Effector CD8-positive, alpha-beta T cell (primary cell): ENCODE measurements at places on chromosomes 3 and 15.

DNA sequence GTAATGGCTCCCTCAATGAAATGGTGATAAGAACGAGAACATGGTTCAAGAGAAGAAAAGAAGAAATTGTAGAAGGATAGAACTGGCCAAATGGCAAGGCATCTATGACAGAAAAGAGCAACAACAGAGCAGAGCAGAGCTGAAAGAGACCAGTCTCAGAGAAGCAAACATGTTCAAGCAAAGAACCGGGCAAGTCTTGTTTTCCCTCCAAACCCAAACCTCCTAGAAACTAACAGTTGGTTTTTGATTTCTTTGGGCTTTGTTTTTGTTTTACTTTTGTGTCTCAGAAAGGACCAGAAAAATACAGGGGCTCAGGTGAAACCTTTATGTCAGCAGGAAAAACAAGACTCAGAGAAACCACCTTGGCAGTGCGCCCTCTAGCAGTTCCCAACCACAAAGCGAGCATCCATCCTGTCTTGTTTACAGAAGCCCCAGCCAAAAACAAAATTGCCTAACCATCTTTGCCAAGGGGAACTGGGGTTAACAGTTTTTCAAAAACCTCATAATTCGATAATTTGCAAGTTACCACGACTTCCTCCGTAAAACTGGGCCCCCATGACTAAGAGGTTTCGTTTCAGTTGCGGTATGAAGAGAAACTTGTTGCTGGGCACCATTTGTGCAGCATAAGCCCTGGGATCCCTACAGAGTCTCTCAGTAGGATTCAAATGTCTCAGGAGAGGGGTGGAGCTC is 159.2 kb upstream of the SLC24A5 start:
- no peak for DNase-seq

DNA sequence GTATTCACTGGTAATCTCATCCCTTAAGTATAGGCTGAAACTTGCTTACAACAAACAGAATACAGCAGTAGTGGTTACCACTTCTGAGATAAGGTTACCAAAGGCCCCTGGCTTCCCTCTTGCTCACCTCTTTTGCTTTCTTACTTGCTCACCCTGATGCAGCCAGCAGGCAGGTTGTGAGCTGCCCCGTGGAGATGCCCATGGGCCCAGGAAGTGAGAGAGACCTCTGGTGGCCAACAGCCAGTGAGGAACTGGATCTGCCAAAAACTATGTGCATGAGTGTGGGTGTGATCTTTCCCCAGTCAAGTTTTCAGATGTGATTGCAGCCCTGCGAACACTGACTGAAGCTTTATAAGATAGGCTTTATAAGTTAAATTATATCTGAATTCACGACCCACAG is 48.7 kb downstream of the NMNAT3 start:
- no peak for DNase-seq

GRCh38 chr15:99762288-99762687 is 29.1 kb upstream of the LYSMD4 start:
- no peak for DNase-seq

GRCh38 chr3:67296039-67296892 is 298.2 kb downstream of the KBTBD8 start:
- no peak for DNase-seq

DNA sequence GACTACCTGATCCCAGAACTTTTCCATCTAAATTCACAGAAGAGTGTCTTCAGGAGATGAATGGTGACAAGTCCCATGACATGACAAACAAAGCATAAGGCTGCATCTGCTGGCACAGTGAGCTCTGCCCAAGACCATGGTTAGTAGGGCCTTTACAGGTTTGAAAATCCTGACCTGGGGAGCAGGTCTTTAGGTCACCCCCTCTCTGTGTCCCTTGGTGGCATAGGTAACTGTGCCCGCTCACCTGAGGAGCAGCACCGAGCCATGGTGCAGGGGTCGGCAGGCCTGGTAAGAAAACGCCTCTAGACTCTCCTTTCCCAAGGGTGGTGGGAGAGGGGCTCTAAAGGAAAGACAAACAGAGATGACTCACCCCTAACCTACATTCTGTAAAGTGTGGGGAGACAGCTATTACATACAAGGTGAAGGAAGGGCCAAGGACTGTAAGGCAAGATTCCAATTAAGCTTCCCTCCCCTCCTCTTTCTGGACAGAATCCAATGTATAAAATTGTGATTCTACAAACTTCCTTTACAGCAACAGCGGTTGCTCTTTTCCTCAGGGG is 74.0 kb downstream of the SATB1 start:
- DNase-seq, result no peak

DNA sequence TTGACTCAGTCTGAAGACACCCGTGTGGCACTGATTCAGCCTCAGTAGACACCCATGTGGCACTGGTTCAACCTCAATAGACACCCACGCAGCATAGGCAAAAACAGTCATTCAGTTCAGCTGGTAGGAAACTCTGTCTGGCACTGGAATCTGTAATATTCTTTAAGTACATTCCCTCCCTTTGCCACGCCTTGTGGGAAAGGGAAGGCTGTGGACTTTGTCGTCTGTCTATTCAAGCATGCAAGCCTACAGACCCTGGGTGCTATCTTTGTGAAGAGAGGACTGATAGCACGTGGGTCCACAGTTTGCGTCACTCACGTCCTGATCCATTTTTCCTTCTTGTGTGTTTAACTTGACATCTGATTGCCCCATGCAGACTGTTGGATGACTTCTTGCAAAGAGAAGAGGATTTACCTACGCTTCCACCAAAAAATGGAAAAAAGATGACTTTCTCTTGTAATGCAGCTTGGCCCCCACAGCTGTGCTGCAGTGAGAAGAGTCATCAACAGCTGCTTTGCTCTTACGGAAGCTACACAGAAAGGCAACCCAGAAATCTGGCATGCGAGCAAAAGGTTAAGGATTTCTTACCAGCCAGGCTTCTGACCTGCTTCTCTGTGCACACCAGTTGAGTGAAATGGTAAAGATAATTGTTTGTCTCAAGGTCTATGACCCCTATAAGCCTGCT is 278.1 kb downstream of the ULK4 start:
- no peak for DNase-seq

GRCh38 chr15:54884312-54884711 is 312.4 kb downstream of the RSL24D1 start:
- DNase-seq, result no peak

GRCh38 chr3:74531491-74531890 is 83.0 kb downstream of the CNTN3 start:
- DNase-seq, result no peak

- DNase-seq, result no peak
Observed at GRCh38 chr3:138406606-138407005, 27.8 kb upstream of the ESYT3 start.

DNA sequence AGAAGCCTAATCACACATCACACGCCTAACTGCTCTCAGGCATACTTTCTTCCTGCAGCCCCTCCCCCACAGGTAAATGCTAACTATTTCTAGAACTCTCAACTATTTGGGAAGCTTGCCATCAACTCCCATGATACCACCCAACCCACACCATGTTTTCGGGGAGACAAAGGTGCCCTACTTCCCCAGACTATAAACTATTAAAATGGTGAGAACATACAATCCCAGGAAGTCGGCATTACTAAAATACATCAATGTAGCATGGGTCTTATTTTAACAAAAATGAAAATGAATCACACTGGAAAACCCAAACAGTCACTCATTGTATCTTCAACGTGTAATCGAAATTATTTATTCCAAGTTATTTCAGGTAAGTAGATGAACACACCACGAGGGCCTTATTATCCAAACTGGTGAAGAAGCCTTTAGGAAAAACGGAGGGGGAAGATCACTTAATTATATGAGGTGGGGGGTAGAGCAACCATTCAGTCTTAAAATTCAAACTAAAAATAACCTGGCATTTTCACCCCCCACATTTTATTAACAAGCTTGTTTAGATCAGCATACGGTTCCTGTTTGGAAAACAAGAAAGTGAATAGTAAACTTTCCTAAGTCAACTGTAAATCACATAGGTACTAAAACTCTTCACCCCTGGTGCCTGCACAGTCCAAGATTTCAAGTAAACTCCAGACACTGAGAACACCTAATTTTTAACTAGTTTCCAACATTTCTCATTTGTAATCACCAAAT is 1.9 kb downstream of the TBL1XR1 start:
- DNase-seq, result no peak

DNA sequence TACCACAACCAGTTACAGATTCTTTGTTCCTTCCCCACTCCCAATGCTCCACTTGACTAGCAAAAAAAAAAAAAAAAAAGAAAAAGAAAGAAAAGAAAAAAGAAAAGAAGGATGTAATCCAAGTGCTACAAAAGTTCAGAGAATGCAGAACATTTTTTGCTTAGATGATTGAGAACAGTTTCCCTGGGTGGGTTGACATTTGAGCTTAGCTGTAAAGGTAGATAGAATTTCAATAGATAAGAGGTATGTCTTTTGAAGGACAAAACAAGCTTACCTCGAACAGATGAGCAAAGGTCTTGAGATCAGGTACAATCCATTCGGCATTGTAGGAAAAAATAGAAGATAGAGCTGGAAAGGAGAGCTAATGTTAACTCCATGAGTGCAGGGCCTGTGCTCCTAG is 344.6 kb upstream of the NECTIN3 start:
- DNase-seq, result no peak

GRCh38 chr3:71521940-71522876 is 61.3 kb downstream of the FOXP1 start:
- no peak for DNase-seq

DNA sequence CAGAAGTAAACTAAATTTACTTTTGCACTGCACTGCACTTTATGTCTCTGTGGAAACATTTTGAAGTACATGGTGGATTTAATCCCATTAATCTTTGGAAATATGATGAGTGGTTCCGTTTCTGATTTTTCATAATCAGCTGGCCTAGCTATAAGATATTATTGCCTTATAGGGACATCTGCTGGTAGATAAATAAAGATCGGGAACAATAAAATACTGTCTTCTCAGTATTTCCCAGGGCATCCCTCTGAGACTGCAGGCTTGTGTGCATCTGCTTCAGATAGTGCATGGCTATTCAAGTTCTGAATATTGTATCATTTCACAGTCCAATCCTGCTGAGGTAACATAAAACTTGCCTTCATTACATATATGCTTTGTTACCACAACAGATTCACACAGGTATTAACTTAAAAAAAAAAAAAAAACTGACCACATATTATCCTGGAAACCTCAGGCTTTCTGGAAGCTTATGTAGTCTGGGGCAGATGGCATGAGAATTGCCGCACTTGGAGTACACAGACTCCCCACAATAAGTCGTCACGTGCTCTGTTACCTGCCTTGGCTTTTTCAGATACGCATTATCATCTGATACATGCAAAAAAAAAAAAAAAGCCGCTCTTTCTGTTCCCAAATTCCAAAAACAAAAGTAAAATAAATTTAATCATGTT is 330.8 kb upstream of the AGTR1 start:
- DNase-seq, result no peak

DNA sequence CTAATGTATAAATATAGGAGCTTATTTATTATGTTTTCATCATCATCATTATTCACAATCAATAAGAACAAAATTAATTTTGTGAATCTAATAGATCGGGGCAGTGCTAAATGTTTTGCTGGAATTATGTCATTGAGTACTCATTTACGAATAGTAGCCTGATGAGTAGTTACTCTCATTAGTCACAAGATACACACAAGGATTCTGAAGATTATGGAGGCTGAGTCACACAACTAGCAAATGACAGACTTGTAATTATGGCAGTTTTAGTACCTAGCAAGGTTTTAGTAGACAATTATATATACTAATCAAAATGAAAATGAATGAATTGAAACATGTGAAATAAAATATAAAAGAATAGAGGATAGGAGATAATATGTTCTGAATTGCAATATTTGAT is 954.2 kb downstream of the CADM2 start:
- DNase-seq, result no peak

DNA sequence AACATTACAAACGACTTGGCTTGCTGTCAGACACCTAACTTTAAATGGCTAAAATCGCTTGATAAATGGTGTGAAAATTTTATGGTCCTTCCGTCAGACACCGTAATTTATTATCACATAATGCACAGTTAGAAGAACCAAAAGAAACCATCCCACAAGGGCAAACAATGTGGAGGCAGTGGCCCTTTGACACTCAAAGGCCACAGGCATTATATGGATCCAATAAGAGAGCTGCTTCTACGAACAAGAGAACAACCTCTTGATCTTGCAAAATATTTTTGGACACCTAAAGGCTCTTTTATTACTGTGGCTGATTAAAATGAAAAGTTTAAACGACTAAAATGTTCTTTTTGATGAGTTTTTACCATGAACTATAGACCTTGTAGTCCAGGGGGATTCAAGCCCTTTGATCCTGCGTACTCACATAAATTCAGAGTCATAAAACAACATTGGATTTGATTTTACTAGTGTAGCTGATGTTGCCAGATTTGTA is 202.8 kb downstream of the FMN1 start:
- DNase-seq, result no peak

DNA sequence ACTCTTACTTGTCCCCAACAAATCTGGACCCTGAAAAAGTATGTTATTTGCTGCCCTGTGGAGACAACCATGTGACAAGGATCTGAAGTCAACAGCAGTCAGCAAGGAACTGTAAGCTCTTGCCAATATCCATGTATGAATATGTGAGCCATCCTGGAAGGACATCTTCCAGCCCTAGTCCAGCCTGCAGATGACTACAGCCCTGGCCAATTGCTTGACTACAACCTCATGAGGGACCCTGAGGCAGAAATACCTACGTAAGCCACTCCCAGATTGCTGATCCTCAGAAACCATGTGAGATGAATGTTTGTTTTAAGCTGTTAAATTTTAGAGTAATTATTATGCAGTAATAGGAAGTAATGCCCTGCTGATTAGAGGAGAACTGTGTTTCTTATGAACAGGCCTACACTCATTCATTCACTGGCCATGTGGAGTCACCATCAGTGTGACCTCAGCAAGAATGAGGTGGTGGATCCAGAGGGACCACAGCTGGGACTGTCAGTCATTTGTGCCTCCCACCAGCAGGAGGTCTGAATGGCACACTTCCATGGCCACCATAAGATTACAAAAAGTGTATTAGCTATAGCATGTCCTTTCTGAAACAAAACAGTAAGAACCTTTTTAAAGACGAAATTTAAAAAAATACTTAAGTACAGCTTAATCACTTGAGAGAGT is 92.6 kb downstream of the TFDP2 start:
- no peak for DNase-seq

- no peak for DNase-seq
Observed at GRCh38 chr3:57592306-57592705, 4.8 kb downstream of the ARF4 start.

DNA sequence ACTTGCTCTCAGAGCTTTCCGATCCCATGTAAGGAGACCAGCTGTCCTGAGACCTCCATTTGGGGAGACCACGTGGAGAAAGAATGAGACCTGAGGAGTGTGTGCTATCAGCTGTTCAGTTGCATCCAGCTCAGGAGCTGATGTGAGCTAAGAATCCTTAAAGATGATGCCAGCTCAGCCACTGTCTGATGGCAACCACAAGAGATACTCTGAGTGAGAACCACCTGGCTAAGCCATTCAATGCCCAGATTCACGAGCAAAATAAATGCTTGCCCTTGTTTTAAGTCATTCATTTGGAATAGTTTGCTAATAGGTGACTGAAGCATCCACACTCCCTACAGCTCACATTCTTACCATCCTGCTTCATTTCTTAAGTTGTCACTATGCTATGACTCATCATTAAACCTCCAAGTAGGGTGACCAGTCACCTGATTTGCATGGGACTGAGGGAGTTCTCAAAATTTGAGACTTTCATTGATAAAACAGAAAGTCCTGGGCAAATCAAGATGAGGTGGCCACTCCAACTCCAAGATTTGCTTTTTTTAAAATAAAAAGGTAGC is 56.4 kb downstream of the SPTSSB start:
- no peak for DNase-seq
